ENCODE measurements at places on chromosomes 3 and 15.

DNA sequence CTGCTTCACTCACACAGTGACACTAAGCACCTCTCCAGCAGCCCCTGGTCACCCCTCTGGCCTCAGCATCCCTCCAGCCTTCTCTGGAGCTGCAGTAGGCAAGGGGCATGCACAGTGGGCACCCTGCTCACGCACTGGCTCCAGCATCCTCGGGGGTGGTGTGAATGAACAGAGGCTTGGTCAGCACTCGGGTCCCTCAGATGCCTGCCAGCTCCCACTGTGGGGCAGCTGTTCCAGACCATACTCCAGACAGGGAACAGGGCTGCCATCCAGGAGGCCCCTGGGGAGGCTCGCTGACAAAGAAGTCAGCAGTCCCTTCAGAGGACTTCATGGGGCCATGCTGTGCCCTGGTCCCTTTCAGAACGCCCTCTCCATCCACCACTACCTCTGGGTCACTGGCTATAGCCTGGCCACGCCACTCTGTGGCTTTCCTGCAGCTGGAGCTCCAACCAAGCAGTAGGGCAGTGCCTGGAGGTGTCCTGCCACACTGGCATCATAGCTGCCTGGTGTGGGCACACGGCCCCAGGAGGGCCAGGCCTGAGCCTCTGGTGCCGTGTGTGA is 26.3 kb downstream of the ALS2CL start:
- peak; percentile 7 for DNase-seq

DNA sequence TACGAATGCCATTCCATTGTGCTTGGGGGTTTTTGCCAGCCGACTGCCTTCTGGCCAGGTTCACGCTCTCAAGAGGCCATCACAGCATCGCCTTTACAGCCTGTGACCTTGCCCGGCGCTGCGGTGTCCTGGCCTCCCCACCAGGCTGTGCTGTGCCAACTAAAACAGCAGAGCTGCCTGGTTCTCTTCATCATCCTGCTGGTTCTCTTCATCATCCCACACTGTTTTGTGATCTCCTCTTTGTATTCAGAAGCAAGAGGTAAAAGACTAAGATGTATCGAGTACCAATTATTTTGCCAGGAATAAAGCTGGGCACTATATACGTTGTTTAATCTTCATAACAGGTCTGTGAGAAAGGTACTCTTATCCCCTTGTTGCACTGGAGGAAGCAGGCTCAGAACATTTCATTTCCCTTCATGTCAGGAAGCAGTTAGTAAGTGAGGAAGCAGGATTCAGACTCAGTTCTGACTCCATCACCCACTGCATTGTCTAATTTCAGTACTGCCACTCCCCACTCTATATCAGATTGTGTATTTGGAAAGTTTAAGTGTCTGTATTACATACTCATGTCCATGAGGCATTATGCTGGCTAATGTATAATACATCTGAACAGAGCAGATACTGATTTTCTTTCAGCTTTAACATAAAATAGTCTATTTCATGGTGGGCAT is 92.7 kb downstream of the LRRC28 start:
- DNase-seq, result no peak

GRCh38 chr3:27584874-27585273 is 100.7 kb upstream of the SLC4A7 start:
- DNase-seq, result no peak

DNA sequence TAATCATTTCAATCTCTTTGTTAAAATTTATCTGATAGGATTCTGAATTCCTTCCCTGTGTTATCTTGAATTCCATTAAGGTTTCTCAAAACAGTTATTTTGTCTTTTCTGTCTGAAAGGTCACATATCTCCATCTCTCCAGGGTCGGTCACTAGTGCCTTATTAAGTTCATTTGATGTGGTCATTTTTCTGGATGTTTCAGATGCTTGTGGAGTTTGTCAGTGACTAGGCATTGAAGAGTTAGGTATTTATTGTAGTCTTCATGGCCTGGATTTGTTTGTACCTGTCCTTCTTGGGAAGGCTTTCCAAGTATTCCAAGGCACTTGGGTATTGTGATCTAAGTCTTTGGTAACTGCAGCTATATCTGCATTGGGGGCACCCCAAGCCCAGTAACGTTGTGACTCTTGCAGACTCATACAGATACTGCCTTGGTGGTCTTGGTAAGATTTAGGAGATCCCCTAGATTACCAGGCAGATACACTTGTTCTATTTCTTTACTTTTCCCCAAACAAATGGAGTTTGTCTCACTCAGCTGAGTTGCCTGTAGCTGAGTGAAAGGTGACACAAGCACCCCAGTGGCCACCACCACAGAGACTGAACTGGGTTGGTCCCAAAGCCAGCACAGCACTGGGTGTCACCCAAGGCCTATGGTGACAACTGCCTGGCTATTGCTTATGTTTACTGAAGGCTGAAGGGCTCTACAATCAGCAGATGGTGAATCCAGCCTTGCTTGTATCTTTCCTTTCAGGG is 18.9 kb upstream of the SLC27A2 start:
- DNase-seq, result no peak

DNA sequence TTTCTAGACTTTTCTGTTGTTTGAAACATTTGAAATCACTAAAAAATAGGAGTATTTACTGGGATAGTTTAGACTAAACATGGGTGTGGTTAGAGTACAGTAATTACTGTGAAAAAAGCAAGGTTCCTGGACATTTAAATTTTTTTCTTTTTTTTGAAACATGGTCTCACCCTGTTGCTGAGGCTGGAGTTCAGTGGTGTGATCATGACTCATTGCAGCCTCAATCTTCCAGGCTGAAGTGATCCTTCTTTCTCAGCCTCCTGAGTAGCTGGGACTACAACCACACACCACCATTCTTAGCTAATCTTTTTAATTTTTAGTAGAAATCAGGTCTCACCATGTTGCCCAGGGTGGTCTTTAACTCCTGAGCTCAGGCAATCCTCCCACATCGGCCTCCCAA is 20.4 kb upstream of the CELF6 start:
- DNase-seq, result no peak

- no peak for DNase-seq
These were observed 149.8 kb upstream of the IQSEC1 start for GRCh38 chr3:13222891-13223573.

- no peak for DNase-seq
These were observed 18.5 kb downstream of the PRR23E start for GRCh38 chr3:127211118-127212060.

GRCh38 chr15:96703091-96703490 is 372.6 kb downstream of the NR2F2 start:
- DNase-seq, result no peak
